ENCODE measurements at places on chromosomes 11 and 22.
A peak's percentile ranks its signal among the peaks of the same experiment; 100 is the strongest.

DNA sequence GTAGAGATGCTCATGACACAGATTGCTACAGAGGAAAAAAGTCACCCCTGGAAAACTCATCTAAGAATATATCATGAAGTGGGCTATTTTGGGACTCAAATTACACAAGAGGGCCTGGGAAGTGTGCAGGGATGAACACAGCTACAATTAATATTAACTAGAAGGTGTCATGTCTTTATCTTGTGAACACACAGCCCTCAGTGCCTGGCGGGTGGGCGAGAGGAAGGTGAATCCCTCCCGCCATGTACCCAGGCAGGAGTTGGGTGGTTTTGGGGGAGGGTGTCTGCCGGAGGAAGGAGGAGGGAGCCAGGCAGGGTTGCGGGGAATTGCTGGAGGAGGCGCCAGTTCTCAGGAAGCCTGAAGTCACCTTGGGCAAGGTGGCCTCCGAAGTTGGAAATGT is 5.1 kb upstream of the FAM83F start:
- no peak for DNase-seq

DNA sequence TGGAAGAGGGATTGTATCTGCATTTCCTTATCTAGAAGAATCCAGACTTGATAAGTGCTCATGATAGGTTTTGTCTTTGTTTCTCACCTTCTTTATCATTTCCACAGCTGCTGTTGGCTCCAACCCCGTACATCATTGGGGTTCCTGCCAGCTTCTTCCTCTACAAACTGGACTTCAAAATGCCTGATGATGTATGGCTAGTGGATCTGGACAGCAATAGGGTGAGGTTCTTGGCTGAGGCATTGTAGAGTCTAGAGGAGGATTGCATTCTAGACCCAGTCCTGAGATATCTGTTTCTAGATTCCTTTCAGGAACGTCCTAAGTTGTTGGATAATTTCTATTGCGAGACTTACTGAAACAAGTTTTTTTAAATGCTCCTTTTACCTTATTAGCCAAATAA is 8.1 kb downstream of the MADD start:
- no peak for DNase-seq

- DNase-seq, result peak; percentile 57
These were observed 46.2 kb downstream of the BLID start for GRCh38 chr11:122069707-122070360.

GRCh38 chr11:102615894-102616432 is 9.2 kb downstream of the MMP20 start:
- DNase-seq, result no peak

GRCh38 chr11:76653012-76653673 is 17.4 kb downstream of the LRRC32 start:
- no peak for DNase-seq

- DNase-seq, result peak; percentile 98
These were observed 4.0 kb upstream of the FTH1 start for GRCh38 chr11:61971248-61972111.

DNA sequence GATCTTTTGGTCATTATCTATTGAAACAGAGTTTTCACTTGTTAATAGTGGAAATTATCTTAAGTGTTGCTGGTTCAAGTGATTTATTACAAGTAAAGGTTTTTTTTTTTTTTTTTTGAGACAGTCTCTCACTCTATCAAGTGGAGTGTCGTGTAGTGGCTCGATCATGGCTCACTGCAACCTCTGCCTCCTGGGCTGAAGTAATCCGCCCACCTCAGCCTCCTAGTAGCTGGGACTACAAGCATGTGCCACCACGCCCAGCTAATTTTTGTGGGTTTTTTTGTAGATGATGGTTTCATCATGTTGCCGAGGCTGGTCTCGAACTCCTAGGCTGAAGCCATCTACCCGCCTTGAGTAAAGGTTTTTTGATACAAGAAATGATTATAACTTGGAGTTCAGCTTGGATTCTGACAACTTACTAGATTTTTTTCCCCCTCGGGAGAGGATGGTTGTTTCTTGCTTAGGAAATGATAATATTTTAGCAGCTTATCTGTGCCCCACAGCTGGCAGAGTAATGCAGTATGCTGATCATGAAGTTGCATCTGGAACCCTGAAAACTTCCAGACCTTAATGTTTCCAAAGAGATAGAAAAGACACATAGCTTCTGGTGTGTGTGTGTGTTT is 68.9 kb downstream of the MTMR3 start:
- no peak for DNase-seq

DNA sequence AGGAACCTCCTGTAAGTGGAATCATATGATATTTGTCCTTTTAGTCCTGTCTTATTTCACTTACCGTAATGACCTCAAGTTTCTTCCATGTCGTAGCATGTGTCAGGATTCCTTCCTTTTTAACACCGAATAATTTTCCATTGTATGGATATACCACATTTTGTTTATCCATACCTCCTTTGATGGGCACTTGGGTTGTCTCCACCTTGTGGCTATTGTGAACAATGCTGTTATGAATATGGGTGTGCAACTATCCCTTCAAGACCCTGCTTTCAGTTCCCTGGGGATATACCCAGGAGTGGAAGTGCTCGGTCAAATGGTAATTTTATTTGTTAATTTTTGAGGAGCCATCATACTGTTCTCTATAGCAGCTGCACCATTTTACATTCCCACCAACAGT is 244.9 kb upstream of the BLID start:
- no peak for DNase-seq

DNA sequence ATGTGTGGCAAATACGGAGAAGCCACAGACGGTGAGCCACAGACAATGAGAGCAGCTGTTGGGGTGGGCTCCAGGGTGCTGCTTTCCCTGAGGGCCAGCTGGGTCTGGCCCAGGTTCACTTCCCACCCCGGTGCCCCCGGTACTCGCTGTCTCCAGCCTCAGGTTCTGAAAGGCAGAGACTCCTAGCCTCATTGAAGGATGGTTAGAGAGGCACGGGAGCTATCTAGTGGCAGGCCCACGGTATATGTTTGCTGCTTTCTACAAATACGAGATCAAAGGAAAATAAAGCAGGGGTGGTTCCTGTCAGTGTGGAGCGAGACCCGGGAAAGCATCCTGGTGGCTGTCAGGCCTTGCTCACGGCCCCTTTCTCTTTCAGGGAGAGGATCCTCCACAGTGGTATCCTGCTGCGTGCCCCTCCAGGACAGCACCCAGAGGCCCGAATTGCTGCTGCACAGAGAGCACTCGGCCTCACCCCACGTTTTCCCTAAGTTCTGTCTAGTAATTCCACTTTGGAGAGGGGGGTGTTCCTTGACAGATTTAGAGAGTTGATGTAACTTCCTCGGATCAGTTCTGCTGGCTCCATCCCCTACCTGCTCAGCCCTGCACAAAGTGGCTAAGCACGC is 3.0 kb downstream of the TMEM80 start:
- peak; percentile 15 for DNase-seq

DNA sequence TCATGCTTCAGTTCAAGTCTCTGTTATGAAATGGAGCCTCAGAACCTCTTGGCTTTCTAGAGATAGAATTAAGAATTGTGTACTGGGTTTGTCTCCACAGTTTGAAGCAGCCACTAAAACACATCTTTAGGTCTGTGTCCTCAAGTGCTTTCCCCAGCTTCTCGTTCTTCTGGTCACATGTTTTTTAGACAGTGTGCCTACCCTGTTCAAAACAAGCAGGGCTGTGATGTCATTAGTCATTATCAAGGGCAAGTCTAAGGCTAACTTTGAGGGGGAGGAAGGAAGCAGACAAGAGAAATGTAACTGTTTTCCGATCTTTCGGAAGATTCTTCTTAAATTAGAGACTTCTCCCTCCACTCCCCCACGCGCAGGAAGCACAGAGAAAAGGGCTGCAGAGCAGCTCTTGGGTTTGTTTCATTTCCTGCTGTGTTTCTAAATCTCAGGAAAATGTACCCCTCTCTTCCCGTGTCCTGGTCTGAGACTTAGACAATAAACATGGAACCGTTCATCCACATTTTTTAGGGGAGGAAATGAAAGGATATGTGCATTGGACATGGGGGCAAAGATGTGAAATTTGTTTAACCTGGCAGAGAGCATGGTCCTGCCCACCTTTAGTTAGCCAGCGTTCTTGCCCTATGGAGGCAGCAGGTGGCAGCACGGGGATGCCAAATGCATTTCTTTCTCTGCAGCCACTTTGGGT is 3.1 kb downstream of the AKIP1 start:
- no peak for DNase-seq

- peak; percentile 10 for DNase-seq
These were observed 43.9 kb upstream of the PRODH start for GRCh38 chr22:18979957-18980356.

DNA sequence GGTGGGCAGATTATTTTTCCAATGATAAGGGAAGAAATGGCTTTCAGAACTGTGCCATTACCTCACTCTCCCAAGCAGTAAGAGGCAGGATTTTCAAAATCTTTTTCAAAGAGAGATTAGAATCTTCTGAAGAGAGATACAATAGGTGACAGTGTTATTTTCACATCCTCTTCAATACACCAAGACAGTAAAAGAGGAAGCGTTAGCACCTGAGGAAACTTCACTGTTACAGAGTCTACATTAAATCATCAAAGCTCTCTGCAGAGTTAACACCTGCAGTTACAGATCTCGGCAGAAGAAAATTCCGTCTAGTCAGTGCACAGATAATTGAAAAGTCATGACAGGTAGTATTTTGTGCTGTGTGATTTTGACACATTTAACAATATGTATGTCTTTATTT is 144.9 kb downstream of the PGR start:
- no peak for DNase-seq

- no peak for DNase-seq
These were observed 59.8 kb downstream of the APOL5 start for GRCh38 chr22:35777335-35777975.

GRCh38 chr11:79482800-79483199 is 42.0 kb upstream of the TENM4 start:
- DNase-seq, result no peak

- peak; percentile 45 for DNase-seq
These were observed 102.1 kb downstream of the NECTIN1 start for GRCh38 chr11:119626871-119627270.

- DNase-seq, result no peak
These were observed 1.3 kb upstream of the DKK3 start for GRCh38 chr11:12009617-12010321.

- no peak for DNase-seq
These were observed 1.5 kb downstream of the PANX2 start for GRCh38 chr22:50171965-50172421.

GRCh38 chr11:77547863-77548551 is 41.7 kb upstream of the AQP11 start:
- DNase-seq, result no peak

DNA sequence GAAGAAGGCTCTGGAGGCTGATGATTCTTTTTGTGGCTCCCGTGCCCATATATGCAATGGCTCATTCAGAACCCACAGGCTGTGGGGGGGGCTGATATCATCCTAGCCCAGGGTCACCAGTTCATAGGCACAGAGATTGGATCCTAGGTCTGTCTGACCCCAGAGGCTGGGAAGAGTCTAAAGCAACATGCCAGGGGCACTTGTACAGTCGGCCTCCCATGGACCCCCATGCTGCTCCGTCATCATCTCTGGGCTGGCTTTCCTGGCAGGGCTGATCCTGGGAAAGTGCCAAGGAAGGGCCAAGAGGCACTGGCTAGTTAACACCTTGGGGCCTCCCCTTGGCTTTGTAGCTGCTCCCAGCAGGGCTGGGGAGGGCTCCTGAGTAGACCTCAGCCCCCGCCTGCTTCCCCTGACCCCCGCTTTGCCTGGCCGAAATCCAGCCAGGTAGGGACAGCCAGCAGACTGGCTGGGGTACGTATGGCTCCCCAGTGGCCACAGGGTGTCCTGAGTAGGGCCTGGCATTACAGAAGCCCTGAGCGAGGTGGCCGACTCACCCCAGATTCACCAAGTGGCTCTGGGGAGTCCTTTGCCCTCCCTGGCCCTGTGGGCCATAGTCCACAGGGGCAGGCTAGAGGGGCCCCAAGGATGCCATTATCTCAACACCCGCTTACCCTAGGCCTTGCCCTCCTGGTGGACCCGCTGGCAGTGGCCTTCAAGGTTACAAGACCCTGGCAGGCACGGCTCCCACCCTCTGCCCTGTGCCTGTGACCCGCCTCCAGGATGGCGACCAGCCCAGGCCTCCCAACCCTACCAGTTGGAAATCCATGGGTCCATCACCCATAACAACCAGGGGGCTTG is 22.5 kb downstream of the FADS3 start:
- no peak for DNase-seq

DNA sequence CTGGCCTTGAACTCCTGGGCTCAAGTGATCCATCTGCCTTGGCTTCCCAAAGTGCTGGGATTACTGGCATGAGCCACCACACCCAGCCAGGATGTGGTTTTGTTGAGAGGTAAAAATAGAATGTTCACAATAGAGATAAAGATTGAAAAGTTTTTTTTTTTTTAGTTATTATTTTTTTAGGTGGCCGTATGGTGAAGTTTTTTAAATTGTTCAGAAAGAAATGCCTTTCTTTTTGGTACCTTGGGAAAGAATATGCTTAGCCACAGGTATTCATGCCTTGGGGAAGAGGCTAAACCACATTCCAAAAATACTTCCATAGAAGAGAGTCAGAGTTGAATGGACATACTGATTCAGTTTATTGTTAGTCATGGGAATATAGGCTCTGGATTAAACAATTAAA is 143.4 kb downstream of the C11orf91 start:
- no peak for DNase-seq

GRCh38 chr11:11230087-11230486 is 123.0 kb downstream of the CSNK2A3 start:
- DNase-seq, result no peak

- DNase-seq, result no peak
These were observed 35.1 kb upstream of the ARFGAP3 start for GRCh38 chr22:42892156-42892555.

- no peak for DNase-seq
These were observed 35.7 kb upstream of the ELF5 start for GRCh38 chr11:34549271-34549670.

GRCh38 chr11:34302046-34302921 is 55.5 kb downstream of the ABTB2 start:
- no peak for DNase-seq

GRCh38 chr11:386483-386882 is 7.5 kb upstream of the PKP3 start:
- no peak for DNase-seq

GRCh38 chr11:57397394-57397990 is 7.0 kb upstream of the PRG2 start:
- no peak for DNase-seq

DNA sequence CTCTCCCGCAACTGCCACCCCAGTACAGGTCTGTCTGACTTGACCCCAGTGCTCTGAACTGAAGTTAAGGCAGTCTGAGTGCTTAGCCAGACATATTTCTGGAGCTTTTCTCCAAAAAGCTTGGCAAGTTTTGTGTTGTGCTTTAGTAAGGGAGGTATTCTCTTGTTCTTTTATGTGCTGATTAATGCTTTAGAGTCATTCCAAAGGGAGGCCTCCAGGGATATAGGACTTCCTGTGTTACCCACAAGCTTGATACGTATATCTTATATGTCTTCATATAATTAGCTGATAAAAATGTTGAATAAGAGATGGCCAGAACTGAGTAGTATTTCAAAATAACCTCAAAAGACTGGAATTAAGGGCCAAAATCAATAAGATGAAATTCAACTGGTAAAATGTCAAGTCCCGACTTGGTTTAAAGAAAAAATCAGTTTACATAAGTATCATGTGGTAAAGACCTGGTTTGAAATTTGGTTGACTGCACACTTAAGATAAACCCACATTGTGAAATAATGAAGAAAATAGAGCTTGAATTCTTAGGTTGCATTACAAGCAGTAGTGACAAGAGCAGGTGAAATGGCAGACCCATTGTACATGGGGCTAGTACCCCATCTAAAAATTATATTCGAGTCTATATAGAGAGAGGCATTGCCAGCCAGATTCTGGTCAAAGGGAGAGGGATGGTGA is 226.9 kb downstream of the SNX19 start:
- no peak for DNase-seq

- peak; percentile 26 for DNase-seq
These were observed 53.0 kb downstream of the ST3GAL4 start for GRCh38 chr11:126408496-126408895.
